ENCODE measurements at places on chromosomes 6 and 20.

- DNase-seq, result no peak
These were observed 91.3 kb downstream of the FRK start for GRCh38 chr6:115969207-115969929.

- no peak for DNase-seq
These were observed 87.2 kb upstream of the RIN2 start for GRCh38 chr20:19670829-19671228.

DNA sequence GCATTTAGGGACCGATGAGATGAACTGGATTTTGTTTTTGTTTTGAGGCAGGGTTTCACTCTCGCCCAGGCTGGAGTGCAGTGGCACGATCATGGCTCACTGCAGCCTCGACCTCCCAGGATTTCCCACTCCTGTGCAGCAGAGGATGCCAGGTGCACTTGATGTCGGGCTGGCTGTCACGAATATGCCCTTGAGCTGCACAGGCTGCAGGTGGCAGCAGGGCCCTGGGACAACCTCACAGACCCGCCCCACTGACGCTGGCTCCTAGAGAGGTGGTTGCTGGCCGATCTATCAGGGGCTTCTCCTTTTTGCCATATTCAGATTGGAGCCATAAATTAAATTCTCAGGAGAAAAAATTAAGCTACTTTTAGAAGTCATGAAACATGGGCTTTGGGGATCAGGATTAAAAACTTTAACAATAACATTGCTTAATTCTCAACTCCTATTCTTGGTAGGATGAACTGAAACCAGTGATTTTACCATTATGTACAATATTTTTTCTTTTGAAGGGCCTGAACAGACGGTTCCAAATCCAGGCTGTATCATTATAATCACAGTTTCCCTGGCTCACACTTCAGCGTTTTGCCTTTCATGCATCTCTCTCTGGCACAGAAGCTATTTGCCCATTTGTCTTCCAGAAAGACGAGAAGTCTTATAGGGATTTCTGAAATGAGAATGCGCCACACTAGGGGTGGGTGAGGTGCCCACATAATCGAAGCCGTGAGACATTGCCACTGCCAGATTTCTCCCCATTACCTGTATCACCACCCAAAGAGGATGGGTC lies 32.4 kb downstream of the NQO2 start:
- DNase-seq, result no peak

GRCh38 chr20:62316331-62317166 lies 13.8 kb downstream of the ADRM1 start:
- no peak for DNase-seq

DNA sequence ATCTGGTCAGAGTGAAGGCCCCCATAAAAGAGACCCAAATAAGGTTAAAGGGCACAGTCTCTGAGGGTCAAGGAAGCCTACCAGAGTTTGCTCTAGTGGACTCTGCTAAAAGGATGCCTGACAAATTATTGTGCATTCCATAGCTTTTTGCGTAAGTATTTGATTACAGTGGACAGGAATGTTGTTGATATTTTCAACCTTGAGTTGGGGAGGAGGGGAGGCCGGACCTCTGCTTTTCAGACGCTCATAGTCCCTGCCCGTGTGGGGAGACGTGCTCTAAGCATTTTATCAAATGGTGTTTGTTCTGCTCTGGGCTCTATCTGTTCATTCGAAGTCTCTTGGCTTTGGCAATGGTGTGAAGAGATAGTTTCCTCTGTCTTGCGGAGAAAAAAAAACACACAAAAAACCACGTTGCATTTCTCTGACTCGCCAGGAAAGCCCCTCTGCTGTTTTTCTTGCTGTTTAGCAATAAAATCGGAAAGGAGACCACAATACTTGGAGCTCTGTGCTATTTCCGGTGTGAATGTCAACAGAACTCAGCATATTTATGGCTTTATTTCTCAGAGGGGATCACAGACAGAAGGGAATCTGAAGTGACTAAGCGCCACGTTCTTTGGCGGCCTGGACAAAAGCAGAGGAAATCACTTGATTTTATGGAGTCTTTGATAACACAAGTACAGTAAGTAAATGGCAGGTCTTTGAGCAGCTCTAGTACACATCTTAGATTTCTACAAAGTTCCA lies 159.8 kb downstream of the ZFP64 start:
- DNase-seq, result no peak

DNA sequence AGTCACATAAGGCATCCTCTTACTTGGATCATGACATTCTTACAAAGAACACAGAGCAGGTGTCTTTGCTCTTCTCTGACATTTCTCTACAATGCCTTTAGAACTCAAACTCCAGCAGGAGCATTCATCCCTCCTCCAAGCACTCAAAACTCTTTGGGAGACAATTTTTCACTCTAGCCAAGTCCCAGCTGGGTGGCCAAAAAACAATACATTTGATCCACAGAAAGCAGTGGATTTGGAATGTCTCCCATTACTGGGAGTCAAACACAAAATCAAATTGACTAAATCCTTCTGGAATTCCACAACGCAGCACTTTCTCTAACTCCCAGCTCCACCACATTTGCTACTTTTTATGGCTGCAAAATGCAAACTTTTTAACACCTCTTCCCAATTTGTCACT lies 108.6 kb upstream of the VGLL2 start:
- no peak for DNase-seq

GRCh38 chr20:63895202-63895951 lies 451 bp downstream of the DNAJC5 start:
- no peak for DNase-seq

GRCh38 chr6:145903356-145904102 lies 60.6 kb downstream of the SHPRH start:
- DNase-seq, result no peak

- no peak for DNase-seq
These were observed 40.1 kb upstream of the LTV1 start for GRCh38 chr6:143802833-143803565.

DNA sequence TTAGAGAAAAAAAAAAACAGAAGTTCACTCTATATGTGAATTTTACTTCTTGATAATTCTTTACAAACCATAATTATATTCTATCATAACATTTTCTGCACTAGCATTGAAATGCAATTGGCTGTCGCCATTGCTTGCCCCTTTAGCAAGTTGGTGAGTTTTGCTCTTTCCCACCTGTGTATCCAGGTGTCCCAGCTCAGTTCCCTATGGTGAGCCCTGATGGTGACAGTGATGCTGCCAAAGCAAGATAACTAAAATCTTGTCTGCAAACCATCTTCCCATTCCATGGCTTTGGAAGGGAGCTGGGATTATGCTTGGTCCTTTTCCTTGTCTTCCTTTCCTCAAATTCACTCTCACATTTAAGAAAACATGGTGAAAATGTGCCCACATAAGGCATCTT lies 429.6 kb downstream of the NKAIN2 start:
- DNase-seq, result no peak

GRCh38 chr6:3749067-3749841 lies 2.3 kb downstream of the PXDC1 start:
- no peak for DNase-seq

GRCh38 chr6:12555267-12555666 lies 161.3 kb upstream of the PHACTR1 start:
- no peak for DNase-seq

- DNase-seq, result no peak
These were observed 3.6 kb downstream of the BPI start for GRCh38 chr20:38307371-38308046.

- no peak for DNase-seq
These were observed 15.9 kb upstream of the KCNK16 start for GRCh38 chr6:39338397-39338796.

DNA sequence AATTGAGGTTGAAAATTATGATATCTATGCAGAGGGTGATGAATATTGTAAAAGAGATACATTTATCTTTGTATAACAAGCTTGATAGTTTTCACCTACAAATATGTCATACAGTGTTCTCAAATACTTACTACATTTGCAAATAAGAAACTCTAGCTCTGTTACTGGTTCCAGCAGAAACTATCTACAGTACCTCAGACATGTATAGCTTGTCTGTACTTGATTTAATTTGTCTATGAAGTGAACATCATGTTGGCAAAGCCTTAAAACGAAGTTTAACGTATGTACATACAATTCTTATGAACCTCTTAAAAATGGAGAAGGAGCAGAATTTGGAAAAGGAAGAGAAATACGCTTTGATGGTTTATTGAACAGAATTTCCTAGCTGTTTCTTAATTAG lies 201.4 kb upstream of the MARCKS start:
- DNase-seq, result no peak

DNA sequence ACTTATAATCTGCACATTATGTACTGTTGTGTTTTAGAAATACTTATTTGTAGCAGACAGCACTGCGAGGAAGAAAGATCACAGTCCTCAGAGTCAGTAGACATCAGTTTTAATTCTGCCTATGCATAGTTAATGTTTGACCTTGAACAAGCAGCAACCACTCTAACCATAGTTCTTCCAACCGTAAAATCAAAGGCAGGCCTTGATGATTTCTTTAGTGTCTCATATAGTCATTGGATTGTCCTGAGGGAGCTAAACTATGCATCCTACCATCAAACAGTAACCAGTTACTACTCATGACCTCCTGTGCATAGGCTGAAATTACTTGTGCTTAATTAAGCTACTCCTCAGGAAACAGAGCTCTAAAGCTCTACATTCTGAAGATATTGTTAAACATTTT lies 294.8 kb upstream of the STXBP5 start:
- DNase-seq, result no peak

DNA sequence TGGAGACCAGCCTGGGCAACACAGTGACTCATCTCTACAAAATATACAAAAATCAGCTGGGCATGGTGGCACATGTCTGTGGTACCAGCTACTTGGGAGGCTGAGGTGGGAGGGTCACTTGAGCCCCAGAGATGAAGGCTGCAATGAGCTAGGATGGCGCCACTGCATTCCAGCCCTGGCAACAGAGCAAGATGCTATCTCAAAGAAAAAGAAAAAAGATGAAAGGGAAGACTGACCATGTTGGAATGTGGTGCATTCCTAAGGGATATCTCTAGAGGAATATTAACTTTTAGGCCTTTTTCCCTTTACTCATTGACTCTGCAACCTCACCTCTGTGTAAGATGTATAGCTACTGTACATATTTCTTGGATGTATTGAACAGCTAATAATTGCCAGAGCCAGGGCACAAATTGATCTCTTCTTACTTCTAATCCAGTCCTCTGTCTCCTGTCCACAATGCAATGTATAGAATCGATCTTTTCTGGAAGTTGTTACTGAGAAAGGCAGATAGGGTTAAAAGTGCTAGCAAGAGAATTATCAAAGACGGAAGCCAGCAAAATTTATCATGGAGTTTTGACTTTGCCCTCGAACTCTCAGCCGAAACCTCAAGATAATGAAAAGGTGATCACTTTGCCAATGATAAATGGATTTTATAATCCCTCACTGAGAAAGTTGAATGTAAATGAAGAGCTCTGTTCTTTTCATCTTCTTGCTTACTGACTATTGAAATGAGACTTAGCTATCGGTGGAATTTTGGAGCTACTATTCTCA lies 46.3 kb downstream of the GCNT2 start:
- DNase-seq, result no peak

- no peak for DNase-seq
These were observed 375 bp upstream of the TMEM14C start for GRCh38 chr6:10722570-10722819.

- DNase-seq, result no peak
These were observed 61.7 kb downstream of the BTBD9 start for GRCh38 chr6:38578075-38578474.

GRCh38 chr6:167073679-167074274 lies 49.1 kb upstream of the CCR6 start:
- no peak for DNase-seq

GRCh38 chr20:51182571-51182970 lies 159.7 kb upstream of the KCNG1 start:
- no peak for DNase-seq

DNA sequence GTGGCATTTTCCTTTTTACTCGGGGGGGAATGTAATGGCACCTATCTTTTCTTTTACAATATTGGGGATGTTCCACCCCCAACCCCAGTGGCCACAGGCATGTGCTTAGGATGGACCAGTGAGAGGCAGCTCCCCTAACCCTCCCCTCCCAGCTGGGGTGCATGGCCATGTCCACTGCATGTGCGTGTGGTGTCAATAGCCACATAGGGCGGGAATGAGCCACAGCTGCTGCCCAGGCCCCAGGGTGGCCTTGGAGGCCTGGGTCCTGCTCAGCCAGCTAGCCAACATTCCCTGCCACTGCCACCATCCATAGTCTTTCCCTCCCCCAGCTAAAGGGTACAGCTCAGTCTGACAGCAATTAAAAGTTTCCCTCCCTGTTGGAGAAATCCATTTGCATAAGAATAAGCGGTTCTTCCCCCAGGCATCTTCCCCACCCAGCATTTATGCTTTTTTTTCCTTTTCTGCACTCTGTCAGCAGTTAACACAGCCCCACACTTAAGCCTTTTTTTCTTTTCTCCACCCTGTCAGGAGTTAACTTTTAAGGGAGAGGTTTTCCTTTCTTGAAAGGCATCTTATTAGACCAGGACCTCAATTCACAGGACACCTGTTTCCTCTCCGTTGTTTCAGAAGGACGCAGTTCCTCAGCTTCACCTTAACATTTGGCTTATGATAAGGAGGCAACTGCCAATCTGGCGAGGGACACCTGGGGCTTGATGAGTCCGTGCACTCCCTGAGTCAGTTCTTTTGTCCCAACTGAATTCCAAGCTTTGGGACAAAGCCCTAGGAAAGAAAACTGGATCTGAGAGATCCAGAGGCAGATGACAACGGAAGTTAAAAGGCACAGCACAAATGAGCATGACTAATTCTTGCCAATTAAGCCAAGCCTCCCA lies 121.4 kb downstream of the TPBG start:
- DNase-seq, result no peak

- DNase-seq, result no peak
These were observed 27.5 kb upstream of the EMILIN3 start for GRCh38 chr20:41394081-41394480.

- no peak for DNase-seq
These were observed 815 bp downstream of the SPATA2 start for GRCh38 chr20:49914310-49915117.

GRCh38 chr6:27591699-27592480 lies 119.0 kb upstream of the ZNF184 start:
- no peak for DNase-seq

- no peak for DNase-seq
These were observed 123.4 kb upstream of the ECI2 start for GRCh38 chr6:4258733-4259132.

DNA sequence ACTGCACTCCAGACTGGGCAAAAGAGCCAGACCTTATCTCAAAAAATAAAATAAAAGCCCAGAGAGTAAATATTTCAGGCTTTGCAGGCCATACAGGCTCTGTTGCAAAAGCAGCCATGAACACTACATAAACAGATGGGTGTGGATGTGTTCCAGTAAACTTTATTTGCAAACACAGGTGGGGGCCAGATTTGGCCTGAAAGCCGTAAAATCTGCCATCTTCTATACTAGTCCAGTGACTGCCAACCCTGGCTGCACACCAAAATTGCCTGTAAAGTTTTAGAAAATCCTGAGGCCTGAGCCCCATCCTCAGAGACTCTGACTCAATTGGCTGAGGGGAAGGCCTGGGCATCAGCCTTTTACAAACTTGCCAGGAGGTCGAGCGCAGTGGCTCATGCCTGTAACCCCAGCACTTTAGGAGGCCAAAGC lies 103.6 kb downstream of the ZMYND8 start:
- DNase-seq, result no peak

Data from activated gamma-delta T cell (primary cell).